Stimulated activated CD8-positive, alpha-beta memory T cell treated with anti-CD3 and anti-CD28 coated beads, Interleukin-15, amount 100 ng/mL, for 1 hour (primary cell): ENCODE measurements at places on chromosomes 3 and 15.

- no peak for DNase-seq
Measured at GRCh38 chr3:125331243-125331642, 43.9 kb downstream of the ZNF148 start.

GRCh38 chr3:84074767-84075166 is 884.0 kb upstream of the CADM2 start:
- no peak for DNase-seq

DNA sequence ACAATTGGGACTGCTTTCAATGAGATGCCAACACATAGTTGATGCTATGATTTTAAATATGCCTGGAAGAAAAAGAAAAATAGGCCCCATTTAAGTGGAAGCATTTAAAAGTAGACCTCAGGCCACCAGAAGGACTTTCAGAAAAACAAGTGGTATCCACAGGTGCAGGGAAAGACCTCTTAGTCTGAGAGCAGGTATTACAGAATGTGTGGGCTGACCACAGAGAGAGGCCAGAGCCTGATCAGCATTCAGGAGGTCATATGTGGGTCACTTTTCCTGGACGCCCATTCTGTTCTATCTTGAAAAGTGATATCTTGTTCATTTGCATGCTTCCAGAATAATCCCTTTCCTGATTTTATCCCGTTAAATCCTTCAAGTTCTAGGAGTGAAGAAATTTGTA is 95.5 kb downstream of the GABRG3 start:
- no peak for DNase-seq

DNA sequence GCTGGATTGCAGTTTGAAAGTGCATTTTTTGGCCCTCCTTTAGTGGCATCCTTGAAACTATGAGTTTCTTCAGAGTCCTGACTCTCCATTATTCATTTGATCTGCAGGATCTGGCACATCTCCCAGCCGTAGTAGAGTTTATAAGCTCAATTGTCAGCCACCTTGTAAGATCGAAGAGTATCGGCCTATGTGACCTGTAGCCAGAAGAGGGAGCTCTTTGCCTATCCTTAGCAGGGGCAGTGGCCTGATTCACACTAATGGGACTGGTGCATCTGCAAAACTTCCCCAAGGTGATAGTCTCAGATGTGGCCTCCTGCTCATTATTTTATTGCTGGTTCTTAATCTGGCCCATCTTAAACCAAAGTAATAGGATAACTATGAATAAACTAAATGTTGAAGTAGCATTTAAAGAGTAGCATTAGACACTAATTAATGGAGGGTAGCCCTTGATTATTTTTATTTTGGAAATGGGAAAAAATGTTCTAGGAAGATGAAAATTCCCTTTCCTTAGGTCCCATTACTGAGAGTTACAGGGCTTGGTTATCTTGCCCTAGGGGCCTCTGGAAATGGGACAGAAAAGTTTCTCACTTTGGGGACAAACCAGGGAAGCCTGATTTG is 21.2 kb downstream of the GCSAM start:
- peak; percentile 28 for DNase-seq

GRCh38 chr3:50345586-50346234 is at the start of gene ZMYND10:
Gene ZMYND10 (minus strand): TSS chr3:50345732. CDS start chr3:50345579, 153 bp downstream.
- no peak for DNase-seq

DNA sequence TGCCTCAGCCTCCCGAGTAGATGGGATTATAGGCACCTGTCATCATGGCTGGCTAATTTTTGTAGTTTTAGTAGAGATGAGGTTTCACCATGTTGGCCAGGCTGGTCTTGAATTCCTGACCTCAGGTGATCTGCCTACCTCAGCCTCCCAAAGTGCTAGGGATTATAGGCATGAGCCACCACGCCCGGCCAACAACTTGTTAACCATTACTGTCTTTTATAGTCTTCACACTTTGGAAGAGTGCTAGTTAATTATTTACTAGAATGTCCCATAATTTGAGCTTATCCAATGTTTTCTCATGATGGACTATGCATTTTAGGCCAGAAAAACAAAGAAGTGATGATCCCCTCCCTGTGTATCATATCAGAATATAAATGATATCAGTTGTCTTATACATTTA is 288.6 kb upstream of the CBLB start:
- DNase-seq: no peak

GRCh38 chr15:39613271-39613670 is 32.4 kb downstream of the THBS1 start:
- no peak for DNase-seq

- DNase-seq: no peak
Measured at GRCh38 chr15:23869396-23869795, 182.3 kb upstream of the NDN start.

- no peak for DNase-seq
Measured at GRCh38 chr3:105771392-105771791, 97.4 kb downstream of the CBLB start.

GRCh38 chr15:87735522-87735921 is 521.0 kb downstream of the NTRK3 start:
- no peak for DNase-seq

DNA sequence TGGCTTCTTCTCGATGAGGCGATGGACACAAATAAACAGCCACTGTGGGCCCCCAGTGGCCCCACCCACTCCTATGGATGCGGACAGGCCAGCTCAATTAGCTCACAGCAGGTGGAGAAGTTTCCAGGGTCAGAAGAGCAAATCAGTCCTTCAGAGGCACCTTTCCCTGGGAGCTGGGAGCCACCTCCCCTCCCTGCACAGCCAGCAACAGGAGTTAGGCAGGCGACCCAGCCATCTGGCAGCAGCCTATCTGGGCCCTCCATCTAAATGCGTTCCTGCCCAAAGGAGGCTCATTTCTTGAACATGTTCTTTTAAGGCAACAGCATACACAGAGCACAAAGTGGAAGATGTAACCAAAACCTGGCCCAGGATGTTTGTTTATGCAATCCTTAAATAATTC is 211.9 kb upstream of the ARRDC4 start:
- DNase-seq: no peak

DNA sequence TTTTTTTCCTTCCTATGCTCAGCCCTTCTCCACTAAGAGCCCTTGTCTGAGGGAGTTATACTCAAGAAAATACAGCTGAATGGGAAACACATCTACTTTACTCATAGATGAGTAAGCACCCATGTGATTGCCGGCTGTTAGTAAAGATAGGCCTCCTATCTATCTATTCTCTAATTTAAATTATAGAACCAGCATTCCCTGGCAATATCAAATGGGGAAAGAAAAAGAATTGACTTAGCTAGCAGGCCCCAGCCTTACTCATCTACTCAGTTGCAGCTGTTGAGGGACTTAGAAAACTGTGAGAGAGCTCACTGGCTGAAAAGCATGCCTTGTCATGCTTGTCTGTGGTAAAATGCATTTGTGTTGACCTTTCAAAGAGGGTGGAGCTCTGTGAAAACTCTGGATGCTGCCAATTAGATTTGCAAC is 116.9 kb upstream of the LRRFIP2 start:
- DNase-seq: no peak

GRCh38 chr3:170055209-170055608 is 17.4 kb downstream of the GPR160 start:
- DNase-seq: no peak

DNA sequence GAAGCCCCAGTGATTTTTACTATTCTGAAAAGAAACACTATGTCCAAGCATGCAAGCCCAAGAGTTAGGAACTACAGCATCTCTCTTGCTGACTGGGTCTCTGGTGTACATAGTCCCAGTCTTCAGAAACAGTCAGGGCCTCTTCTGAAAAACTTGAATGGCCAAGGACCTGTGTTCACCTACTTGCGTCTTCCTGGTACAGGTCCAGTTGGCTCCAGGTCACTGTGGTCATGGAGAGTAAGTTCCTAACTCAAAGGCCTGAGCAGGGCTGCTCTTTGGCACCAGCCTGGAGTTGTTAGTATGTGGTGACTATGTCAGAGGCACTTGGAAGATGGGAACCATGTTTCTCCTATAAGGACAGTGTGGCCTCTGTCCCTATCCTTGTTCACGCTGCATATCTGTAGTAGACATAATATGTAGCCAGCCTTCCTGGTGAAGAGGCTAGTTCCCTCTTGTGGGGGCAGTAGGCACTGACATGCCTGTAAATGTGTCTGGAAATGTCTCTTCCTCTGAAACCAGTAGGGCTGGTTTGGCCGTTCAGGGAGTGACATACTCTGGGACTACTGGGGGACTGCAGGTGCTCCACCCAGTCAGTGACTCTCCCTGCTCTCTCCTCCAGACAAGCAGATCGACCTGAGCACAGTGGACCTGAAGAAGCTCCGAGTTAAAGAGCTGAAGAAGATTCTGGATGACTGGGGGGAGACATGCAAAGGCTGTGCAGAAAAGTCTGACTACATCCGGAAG is 2.6 kb upstream of the RBM15B start:
- DNase-seq: no peak
